Fibroblast of skin of back (primary cell): ENCODE measurements at places on chromosomes 3 and 15.
A peak's percentile ranks its signal among the peaks of the same experiment; 100 is the strongest.

DNA sequence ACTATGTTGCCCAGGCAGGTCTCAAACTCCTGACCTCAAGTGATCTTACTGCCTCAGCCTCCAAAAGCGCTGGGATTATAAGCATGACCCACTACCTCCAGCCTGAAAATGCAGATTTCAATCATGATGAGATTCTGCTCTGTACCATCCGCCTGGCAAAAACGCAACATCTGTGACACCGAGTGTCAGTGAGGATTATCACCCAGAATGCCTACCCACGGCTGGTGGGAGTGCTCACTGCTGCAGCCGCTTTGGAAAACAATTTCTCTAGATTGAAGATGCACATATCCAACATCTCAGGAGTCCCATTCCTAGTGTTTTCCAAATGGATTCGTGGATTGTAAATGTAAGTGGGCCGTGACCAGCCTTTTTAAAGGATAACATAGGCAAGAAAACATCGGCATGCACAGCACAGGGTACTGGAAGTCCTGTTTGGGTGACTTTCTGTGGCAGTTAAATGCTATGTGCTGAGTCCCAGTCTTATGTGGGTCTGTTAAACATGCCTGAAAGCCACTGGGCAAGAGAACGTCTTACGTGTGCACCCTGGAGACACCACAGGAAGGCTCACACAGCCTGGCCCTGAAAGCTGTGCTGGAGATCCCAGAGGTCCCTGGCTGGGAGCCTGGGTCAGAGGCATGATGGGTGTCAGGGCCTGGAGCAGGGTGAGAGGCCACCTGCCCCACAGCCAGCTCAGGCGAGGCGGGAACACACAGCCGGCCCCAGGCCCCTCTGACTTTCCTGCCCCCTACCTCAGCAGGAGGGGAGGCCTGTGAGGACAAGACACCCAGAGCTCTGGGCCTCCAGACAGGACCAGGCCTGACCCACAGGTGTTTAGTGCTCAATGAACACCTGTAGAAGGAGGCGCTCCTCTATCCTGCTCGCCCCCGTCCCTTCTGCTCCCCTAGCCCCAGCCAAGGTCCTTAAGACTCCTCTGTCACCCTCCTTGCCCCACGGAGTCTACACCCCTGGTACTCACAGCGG is 918 bp downstream of the PRSS50 start:
- DNase-seq = no peak

- DNase-seq = peak; percentile 78
These were observed 129.8 kb downstream of the SATB1 start for GRCh38 chr3:18295171-18295920.

GRCh38 chr3:21484057-21484827 is 266.8 kb downstream of the ZNF385D start:
- DNase-seq = peak; percentile 77

DNA sequence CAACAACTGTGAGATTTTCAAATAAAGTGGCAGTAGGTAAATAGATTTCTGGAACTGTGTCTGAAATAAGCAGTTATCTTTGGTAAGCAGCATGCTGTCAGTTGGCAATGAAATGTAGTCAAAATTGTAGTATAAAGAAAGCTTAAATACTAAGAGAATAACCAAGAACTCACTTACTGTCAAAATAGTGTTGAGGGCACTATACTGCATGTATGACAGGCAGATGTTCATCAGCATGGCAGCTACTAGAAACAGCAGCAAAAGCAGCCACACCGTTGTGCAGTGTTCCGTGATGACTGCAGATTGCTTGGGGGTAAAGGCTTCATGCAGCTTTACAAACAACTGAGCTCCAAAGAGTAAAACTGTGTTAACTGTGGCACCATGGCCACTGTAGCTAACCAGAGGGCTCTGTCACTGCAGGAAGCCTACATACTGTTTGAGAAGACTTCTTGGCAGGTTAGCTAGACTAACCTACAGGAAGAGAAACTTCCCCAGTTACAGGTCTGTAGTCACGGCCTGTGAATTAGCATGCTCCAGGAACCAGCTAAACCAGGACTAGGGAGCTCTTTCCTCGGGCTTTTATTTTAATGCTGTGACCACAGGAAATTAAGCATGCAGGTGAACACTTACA is 459.7 kb downstream of the TBL1XR1 start:
- no peak for DNase-seq

DNA sequence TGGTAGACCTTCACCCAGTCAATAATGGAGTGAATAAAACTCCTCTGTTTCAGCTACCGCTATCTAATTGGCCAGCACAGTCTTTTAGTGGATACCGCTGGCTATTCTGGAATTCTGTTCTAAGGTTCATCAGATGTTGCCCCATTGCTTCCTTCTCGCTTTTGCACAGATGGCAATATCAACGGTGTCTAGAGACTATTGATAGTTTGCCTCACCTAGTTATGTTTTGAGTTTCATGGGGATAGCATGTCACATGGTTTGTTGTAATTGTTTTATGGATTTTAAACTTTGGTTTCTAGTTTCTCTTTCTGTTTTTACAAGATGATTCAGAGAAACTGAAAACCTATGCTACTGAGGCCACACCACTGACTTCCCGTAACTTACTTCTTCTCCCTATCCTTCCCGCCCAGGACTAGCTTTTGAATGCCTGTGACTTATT is 2.0 kb downstream of the XRN1 start:
- peak; percentile 36 for DNase-seq

DNA sequence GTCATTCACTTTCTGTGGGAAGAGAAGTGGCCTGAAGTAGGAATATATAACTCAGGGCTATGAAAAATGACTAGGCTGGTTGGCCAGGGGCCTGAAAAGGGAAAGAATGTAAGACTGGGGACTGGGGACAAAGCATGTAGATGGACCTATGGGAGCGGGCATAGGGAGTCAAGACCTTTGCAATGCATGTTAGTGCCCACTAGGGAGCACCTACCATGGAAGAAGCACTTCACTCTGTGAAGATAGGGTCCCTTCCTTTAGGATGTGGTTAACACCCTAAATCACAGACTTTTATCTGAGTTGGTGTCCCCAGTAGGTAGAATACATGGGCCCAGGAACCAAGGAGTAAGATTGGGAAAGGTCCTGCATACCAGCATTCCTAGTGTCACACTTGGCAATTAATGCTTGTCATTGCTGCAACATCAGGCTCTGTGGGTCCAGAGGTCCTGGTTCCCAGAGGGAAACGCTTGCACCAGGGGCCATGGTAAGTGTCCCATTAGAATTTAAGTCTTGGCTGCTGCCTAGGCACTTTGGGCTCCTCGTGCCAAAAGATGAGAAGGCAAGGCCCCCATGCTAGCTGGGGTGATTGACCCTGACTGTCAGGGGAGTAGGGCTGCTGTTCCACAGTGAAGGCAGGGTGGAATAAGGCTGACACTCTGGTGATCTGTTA is 79.6 kb downstream of the CRYGS start:
- no peak for DNase-seq

GRCh38 chr3:124985349-124985748 is 50.8 kb upstream of the MUC13 start:
- peak; percentile 91 for DNase-seq

GRCh38 chr3:132318451-132318850 is 1.2 kb downstream of the ACP3 start:
- no peak for DNase-seq
